Stimulated activated CD4-positive, alpha-beta T cell treated with anti-CD3 and anti-CD28 coated beads, Interleukin-12 subunit alpha, Interleukin-12 subunit beta, amount 100 ng/mL, for 4 hours (primary cell): ENCODE measurements at places on chromosomes 5 and 9.

DNA sequence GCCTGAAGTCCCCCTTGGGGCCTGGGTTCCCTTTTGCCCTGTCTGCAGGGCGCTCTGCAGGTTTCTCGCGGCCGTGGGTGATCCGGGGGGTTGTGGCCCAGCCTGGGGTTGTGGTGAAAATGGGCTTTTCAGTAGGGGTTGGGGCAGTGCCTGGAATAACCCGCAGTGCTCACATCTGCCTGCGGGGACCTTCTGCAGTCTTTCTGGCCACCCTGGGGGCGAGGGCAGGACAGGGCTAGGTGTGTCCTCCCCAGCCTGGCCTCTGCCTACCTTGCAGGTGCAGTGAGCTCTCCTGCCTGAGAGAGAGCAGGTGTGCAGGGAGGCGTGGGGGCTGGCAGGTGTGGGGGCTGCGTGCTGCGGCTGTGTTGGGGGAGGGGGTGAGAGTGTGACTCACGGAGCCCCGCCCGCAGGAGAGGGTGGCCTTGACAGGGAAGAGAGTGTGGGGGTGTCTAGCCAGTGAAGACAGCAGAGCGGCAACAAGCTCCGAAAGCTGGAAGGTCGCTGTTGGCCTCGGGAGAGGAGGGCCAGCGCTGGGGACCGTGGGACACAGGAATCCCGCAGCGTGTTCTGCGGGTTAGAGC is 131.4 kb downstream of the MRPL36 start:
- no peak for DNase-seq

- no peak for DNase-seq
Observed at GRCh38 chr5:108634617-108635288, 112.9 kb upstream of the FER start.

GRCh38 chr9:119968836-119969707 is 599.8 kb upstream of the BRINP1 start:
- DNase-seq, result peak; percentile 30

DNA sequence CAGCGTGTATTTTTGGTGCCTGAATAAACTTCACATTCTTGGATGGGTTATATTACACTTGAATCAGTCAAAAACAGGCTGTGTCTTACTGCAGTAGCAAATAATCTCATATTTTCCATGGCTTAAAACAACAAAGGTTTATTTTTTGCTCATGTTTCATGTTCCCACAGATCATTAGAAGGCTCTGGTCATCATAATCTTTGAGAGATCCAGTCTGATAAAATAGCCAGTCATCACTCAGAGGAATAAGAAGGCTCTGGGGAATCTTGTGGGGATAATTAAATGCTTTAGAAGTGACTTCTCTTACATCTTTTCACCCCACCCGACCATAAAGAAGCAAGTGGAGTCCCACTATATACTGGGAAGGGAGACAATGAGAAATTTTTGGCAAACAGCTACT is 417.7 kb downstream of the PSAT1 start:
- DNase-seq, result no peak

DNA sequence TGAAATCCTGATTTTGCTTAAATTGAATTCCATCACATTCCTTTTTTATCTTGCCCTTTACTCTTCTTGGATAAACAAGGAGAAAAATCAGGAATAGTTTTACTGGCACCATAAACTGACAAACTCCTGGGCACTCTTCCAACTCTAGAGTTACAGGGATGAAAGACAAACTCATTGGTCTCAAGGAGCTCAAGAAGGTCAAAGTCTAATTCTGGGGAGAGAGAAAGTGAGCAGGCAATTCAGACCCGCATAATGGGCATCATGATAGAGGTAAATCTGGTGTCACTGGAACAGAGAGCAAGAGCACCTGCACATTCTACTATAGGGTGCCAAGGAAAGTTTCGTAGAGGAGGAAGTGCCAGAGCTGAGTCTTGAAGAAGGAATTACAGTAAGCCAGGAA is 64.8 kb downstream of the GRIN3A start:
- no peak for DNase-seq

DNA sequence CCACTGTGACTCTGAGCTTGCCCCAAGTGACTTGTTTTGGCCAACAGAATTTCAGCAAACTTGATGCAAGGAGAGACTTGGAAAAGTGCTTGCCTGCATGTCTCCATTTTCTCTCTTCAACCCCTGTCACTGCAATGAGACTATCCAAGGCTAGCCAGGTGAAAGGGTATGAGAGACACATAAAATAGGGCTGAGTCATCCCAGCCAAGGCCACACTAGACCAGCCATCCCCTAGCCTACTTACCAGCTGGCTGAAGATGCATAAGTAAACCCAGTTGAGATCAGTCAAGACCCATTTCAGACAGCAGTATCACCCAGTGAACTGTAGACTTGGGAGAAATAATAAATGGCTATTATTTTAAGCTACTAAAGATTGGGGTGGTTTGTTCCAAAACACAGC is 52.9 kb upstream of the VLDLR start:
- no peak for DNase-seq

- no peak for DNase-seq
Observed at GRCh38 chr9:124468061-124468740, 17.9 kb downstream of the ADGRD2 start.

DNA sequence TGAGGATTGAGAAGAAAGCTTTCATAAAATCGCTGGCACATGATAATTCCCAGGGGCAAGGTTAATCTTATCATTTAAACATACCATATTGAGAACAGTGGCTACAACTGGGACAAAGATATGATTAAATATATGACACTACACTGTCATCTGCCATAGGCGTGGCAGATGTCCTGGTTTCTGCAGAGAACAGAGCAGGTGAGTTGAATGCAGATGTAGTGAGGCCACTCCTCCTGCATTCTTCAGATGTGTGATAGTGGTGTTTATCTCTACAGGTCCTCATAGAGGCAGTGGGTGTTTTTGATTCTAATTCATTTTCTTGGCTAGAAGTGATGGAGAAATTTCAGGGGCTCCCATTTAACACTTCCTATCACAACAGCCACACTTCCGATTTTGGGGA is 237.0 kb upstream of the CDH9 start:
- no peak for DNase-seq

DNA sequence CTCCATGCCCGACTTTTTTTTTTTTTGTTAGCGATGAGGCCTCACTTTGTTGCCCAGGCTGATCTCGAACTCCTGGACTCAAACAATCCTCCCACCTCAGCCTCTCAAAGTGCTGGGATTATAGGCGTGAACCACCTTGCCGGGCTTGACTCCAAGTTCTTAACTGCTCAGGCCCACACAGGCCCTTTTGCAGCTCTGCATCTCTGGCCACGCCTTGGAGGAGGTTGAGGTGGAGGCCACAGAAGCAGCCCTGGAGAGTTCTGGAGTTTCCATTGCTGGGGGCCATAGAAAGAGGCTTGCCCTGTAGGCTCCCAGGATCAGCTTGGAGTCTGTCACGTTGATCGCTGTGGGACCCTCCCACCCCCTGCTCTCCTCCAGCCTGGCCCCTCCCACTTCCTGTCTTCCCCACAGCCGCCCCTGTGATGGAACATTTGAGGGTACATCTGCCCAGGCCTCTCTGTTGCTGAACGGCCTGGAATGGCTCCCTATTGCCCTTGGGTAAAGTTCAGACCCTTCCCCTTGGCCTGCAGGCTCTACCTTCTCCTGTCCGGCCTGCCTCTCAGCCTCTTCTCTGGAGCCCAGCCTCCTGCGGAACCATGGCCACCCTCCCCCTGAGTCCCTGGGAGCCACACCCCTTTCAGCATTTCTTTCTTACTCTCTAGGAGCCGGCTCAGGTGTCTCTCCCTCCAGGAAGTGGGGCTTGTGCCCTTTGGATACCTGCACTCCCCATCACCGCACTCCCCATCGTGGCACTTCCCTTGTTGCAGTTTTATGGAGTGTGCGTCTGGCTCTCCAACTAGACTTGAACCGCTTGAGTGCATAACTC is 30.4 kb upstream of the IER5L start:
- DNase-seq, result peak; percentile 47

DNA sequence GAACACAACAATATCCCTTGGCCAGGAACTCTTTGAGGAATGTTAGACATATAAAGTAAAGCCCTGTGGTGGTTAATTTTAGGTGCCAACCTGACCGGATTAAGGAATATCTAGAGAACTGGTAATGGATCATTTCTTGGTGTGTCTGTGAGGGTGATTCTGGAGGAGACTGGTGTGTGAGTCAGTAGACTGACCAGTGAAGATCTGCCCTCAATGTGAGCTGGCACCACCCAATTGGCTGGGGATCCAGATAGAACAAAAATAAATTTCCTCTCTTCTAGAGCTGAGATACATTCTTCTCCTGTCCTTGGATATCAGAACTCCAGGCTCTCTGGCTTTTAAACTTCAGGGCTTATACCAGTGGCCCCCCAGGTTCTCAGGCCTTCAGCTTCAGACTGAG is 56.2 kb upstream of the TNPO1 start:
- no peak for DNase-seq

GRCh38 chr9:89911721-89912604 is 307.2 kb downstream of the GADD45G start:
- DNase-seq, result no peak

DNA sequence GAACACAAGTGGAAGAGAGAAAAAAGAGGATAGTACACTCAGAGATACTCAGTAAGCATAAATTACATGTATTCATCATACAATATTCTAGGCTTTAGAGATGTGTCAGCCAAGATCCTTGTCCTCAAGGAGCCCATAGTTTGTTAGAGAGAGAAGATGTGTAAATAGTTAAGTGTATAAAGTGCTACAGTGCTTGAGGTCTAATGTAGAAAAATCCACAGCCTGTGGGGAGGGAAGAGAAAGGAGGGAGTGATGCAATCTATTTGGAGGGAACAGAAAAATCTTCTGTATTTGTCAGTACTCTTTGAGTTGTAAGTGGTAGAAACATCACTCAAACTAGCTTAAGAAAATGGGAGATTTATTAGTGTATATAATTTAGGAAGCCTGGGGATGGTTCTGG is 81.9 kb downstream of the PALM2AKAP2 start:
- no peak for DNase-seq
